Naive thymus-derived CD4-positive, alpha-beta T cell (primary cell): ENCODE measurements at places on chromosomes 5 and 9.
A peak's percentile ranks its signal among the peaks of the same experiment; 100 is the strongest.

DNA sequence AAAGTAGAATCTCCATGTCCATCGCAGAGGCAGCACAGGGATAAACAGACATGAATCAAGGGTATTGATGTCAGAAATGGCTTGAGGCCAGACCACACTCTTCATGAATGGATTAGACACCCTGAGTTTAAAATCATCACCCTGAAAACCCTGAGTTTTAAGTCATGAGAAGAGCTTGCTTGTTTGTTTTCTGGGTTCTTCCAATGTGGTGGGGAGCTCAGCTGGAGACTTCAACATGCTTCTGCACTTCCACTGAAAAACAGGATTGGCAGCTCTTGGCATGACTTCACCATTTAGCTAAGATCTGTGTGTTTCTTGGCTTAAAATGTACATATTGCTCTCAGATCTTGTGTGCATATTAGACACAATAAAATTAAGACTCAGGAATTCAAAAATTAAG lies 9.8 kb downstream of the GCNT4 start:
- DNase-seq = no peak
- H3K27me3 ChIP-seq = no peaks in the 10 kb centered on the region
- peaks cover 10% of the 10 kb centered on the region for H3K4me1 ChIP-seq
- no peak overlapping the region for H3K4me3 ChIP-seq
- H3K27ac ChIP-seq = no peak overlapping the region

DNA sequence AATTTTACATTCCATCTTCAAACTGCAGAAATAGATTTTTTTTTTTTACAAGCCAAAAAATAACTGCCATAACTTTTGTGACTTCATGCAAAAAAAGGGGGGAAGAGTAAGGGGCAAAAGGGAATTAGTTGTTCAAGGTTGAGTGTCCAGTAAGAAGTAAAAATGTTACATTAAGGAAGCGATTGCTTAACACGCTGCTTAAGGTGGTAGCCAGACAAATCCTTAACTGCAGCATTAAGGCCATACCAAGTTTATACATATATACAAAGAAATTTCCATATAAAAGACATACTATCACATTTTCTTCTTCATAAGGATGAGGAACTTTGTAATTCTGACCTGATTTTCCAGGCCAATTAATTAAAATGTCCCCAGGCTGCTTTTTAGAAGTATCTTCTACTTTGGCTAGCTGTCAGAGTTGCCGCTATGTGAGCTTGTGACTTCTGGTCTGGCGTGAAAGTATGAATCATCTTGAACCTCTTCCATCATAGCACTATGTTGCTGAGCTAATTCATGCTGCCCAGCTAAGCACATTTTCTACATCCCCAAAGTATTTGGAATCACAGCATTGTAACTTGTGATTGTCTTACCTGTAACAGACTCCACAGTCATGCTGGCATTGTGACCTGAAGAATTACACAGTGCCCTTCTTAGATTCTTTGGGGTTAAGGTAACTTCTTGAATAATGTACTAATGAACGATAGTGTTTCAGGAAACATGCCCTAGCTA lies 40.0 kb downstream of the G3BP1 start:
- H3K4me1 ChIP-seq = no peaks in the 10 kb centered on the region
- no peaks in the 10 kb centered on the region for H3K27me3 ChIP-seq
- no peak overlapping the region for H3K27ac ChIP-seq
- no peak overlapping the region for H3K4me3 ChIP-seq
- no peaks in the 10 kb centered on the region for H3K36me3 ChIP-seq

DNA sequence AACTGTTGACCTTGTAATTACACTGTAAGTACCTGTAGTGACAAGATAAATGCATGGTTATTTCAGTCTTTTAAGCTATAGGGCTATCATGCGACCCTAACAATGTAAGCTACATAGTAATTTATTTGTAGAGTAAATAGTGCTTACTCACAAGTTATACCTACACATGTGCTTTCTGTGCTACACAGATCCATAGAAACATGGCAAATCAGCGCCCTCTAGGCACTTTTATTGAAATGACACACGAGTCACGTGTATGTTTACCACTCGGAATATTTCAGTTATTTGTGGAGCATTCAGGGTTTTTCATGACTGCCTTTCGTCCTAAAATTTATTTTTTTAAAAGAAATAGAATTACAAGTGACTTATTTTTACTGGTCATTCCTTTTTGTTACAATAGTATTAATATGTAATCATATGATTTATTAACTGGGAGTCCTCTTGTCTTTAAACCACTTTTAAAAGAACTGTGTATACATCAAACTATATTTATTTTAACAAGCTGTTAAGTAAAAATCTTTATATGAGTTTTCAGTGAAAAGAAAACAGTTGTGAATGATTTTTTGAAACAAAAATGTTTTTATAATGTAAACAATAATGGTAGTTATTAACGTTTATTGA lies 1242.3 kb upstream of the WWC1 start:
- H3K27ac ChIP-seq = no peak overlapping the region
- no peaks in the 10 kb centered on the region for H3K27me3 ChIP-seq
- H3K4me1 ChIP-seq = no peaks in the 10 kb centered on the region
- no peaks in the 10 kb centered on the region for H3K36me3 ChIP-seq
- no peak for DNase-seq

DNA sequence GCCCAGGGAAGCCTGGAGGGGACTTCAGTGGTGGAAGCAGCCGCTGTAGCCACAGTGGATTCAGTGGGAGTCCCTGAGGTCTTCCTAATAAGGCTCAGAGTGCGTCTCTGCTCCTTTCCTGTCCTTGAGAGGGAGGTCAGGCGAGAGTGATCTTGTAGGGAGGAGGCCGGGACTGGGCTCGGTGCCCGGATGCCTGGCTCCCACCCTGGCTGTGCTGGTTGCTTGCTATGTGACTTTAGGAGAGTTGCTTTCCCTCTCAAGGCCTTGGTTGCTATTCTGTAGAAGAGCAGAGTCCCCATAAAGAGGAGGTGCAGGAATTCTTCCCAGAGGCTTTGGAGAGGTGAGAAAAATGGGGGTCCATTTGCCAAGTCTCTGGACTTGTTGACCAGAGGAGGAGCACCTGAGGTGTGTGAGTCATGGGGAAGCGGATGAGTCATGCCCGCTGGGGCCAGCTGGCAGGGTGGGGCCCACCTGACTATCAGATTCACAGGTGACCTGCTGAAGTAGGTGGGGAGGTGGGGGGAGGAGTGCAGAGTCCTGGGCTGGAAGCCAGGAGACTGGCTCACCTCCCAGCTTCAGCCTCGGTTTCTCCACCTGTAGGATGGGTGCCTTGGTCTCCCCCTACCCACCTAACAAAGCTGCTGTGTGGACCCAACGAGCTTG lies 13.8 kb downstream of the GSN start:
- no peaks in the 10 kb centered on the region for H3K36me3 ChIP-seq
- no peak for DNase-seq
- H3K4me3 ChIP-seq = no peak overlapping the region
- no peaks in the 10 kb centered on the region for H3K27me3 ChIP-seq
- no peaks in the 10 kb centered on the region for H3K4me1 ChIP-seq

DNA sequence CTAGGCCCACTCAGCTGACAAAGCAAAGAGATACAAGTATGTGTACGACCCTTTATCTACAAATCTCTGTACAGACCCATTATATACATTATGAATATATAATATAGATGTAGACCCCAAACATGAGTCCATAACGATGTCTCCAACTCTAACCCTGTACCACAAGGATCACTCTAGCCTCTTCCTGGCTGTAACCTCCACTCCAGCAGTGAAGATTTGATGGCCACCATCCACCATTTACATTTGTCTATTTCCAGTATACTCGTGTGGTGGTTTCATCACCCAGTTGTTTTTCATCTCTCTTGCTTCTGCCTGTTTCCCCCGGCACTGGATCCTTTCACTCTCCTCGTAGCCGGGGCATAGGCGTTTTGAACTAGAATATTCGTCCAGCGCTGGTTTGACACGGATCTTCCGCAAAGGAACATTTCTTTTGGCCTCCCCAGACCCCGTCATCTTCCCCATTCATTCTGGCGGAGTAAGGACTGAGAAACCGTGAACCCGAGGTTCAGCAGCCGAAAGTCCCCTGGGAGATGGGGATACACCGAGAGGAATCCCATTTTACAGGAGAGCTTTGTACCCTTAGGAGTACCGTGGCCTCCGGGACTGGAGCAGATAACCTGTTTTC lies 828 bp upstream of the TRIO start:
- H3K27ac ChIP-seq = peak overlapping the region; percentile 46
- H3K36me3 ChIP-seq = no peaks in the 10 kb centered on the region
- peak overlapping the region; percentile 65 for H3K4me3 ChIP-seq

DNA sequence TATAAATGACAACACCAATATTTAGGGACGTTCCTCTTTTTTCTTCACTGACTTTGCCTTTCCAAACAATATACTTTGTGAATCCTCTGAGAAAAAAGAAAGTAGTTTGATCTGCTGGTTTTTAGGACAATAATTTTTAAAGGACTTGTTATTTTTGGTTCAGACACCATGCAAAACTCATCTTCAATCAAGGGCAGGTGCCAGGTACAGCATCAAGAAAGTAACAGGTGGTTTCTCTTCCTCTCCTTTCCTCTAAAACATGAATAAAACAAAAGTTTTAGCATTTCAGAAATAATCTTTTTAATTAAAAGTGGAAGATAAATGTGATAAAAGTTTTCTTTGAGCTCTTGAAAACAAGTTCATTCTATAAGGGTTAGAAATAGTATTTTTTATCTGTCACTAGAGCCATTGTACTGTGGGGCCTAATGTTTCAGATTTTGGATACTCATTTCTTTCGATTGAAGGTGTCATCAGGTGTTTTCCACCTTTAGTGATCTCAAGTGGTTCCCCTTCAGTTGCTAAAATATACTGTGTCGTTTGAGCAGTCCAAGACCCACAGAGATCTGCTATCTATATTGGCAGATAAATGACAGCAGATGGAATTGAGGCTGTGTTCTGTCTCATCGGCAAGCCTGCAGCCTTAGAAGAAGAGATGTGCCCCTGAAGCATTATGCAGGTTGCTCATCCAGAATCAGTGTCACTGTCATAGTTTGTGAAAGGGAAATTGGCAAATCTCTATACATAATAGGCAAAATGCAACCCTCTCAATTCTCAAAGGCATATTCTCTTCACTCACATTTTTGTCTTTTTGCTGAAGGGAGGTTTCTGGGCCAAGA lies 499.7 kb downstream of the PDE4D start:
- no peaks in the 10 kb centered on the region for H3K36me3 ChIP-seq
- no peak overlapping the region for H3K4me3 ChIP-seq
- DNase-seq = no peak
- no peaks in the 10 kb centered on the region for H3K4me1 ChIP-seq
- H3K27me3 ChIP-seq = no peaks in the 10 kb centered on the region

DNA sequence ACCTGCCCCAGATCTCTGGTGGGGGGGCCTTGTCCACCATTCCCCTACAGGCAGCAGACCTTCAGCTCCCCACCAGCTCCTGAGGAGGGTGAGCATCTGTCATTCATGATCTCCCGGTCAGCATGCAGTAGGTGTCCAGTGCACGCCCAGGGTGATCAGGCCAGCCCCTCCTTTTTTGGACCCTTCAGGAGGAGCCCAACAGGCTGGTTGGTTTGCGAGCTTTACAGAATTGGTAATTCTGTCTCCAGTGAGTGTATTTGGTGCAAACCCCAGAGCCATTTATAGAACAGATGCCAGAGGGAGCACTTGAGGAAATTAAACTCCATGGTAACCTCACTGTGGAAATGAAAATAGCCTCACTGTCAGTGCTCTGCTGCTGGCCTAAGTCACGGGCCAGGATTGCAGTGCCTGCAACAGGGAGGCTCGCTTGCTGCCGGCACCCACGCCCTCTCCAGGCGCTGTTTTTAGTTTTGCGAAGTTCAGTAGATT lies 23.4 kb downstream of the WNK2 start:
- H3K4me3 ChIP-seq = no peak overlapping the region
- no peak for DNase-seq
- H3K36me3 ChIP-seq = no peaks in the 10 kb centered on the region

GRCh38 chr9:96420468-96421219 lies 2.5 kb upstream of the ZNF367 start:
- H3K36me3 ChIP-seq = no peaks in the 10 kb centered on the region
- no peak overlapping the region for H3K27ac ChIP-seq
- H3K4me1 ChIP-seq = peaks cover 29% of the 10 kb centered on the region
- H3K4me3 ChIP-seq = no peak overlapping the region

GRCh38 chr9:98218562-98219363 lies 26.3 kb upstream of the CORO2A start:
- no peaks in the 10 kb centered on the region for H3K27me3 ChIP-seq
- H3K4me1 ChIP-seq = no peaks in the 10 kb centered on the region
- H3K36me3 ChIP-seq = no peaks in the 10 kb centered on the region
- no peak for DNase-seq

- H3K36me3 ChIP-seq = no peaks in the 10 kb centered on the region
- H3K4me3 ChIP-seq = no peak overlapping the region
Observed at GRCh38 chr5:172732201-172732865, 38.7 kb downstream of the DUSP1 start.

GRCh38 chr9:124973807-124974206 lies 32.9 kb upstream of the GOLGA1 start:
- H3K36me3 ChIP-seq = peaks cover 29% of the 10 kb centered on the region
- no peak for DNase-seq

DNA sequence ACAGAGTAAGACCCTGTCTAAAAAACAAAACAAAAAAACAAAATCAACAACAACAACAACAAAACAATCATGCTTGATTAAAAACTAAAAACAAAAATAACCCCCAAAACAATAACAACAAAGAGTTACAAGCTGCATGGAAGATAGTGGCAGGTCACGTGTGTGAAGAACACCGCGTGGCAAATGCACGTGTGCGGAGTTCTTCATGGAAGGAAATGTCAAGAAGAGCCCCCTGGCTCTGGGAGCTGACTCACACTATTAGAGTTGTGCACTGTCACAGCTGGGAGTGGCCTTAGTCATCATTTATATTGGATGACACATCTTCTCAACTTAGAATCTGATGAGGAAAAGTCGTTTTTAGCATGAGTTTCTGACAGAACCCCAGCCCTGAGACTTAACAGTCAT lies 110.5 kb downstream of the JMY start:
- H3K27me3 ChIP-seq = no peaks in the 10 kb centered on the region
- no peak overlapping the region for H3K27ac ChIP-seq
- no peaks in the 10 kb centered on the region for H3K4me1 ChIP-seq
- no peak for DNase-seq

DNA sequence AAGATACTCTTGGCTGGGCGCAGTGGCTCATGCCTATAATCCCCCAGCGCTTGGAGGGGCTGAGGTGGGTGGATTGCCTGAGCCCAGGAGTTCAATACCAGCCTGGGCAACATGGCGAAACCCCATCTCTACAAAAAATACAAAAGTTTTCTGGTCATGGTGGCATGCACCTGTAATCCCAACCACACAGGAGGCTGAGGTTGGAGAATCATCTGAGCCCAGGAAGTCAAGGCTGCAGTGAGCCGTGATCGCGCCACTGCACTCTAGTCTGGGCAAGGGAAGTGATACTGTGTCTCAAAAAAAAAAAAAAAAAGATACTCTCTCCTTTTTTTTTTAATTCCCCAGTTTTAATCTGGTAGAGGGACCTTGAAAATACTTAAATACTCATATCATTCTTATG lies 15.0 kb downstream of the ANKRD33B start:
- no peaks in the 10 kb centered on the region for H3K36me3 ChIP-seq
- no peak overlapping the region for H3K4me3 ChIP-seq

- DNase-seq = no peak
- H3K4me3 ChIP-seq = no peak overlapping the region
- no peaks in the 10 kb centered on the region for H3K4me1 ChIP-seq
- H3K27ac ChIP-seq = no peak overlapping the region
- no peaks in the 10 kb centered on the region for H3K27me3 ChIP-seq
Observed at GRCh38 chr9:92265154-92265553, 28.3 kb downstream of the IARS1 start.

GRCh38 chr5:125088522-125089105 lies 342.2 kb upstream of the ZNF608 start:
- H3K36me3 ChIP-seq = no peaks in the 10 kb centered on the region
- no peaks in the 10 kb centered on the region for H3K27me3 ChIP-seq
- H3K4me1 ChIP-seq = no peaks in the 10 kb centered on the region
- no peak for DNase-seq
- H3K27ac ChIP-seq = no peak overlapping the region
